ENCODE measurements at places on chromosomes 6 and 20.

DNA sequence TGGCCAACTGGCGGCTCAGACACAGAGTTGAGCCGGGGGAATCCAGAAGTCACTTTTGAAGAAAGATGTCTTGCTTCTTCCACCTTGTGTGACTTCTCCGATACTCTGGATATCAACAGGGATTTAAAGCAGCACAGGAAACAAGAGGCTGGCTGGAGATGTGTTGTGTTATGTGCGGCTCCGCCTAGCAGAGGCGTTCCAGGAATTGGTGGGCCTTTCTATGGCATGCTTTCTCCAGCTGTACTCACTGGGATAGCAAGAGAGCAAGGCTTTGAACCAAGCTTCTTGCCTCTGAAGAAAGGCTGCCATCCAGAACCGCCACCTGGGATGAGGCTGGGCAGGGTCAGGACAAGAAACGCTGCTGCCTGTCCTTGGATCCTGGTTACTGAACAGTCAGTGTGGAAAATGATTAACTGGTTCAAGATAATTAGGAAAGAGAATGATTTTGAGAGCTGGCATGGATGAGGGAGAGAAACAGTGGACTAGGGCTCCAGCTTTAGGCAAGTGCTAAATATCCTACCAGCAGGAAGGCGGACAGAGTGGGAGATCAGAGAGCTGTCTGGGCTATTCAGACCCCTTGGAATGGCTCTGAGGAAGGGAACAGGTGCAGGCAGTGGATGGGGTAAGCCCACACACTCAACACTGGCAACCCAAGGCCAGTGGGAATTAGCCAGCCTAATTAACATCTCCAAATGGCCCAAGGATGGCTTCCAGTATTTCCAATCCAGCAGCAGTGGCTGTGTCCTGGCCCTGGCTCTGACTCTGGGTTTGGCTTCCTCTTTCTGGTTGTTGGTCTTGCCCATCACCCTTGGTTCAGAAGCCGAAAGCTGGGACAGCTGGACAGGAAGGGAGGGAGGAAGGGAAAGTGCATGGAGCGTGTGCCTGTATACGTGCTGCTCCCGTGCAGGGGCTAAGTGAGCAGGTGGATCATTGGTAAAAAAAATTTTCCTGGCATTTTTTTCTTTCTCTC is 31.9 kb downstream of the INSM1 start:
- no peak for DNase-seq
- no peak overlapping the region for H3K4me3 ChIP-seq
- no peaks in the 10 kb centered on the region for H3K27me3 ChIP-seq
- H3K4me1 ChIP-seq, result no peaks in the 10 kb centered on the region
- H3K27ac ChIP-seq, result no peak overlapping the region

DNA sequence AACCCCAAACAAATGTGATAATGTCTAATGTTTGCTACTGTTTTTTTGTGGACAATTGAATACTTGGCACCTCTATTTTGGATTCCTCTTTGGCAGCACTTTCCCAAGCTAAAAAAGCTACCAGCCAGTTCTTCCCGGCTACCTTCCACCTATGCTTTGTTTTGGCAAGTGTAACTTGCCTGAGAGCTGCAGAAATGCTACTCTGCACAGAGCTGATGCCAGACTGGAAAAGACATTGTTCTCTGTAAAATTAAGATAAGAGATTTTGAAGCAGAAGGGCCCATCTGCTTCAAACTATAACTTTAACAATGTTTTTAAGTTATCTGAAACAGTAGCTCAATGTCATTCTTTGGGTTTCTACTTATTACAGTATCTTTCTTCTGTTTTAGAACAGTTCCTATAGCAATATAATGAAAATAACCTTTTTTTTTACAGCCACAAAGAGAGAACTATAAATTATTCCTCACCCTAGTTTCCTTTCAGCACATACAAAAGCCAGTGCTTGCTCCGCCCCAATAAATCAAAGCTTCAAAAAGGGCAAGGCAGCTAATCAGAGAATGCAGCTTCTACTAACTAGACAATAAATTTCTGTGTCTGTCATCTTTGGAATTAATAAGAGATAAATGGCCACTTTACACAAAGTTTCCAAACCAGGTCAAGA is 183.1 kb downstream of the UBE3D start:
- H3K36me3 ChIP-seq, result no peaks in the 10 kb centered on the region
- no peak overlapping the region for H3K4me3 ChIP-seq
- no peaks in the 10 kb centered on the region for H3K27me3 ChIP-seq
- no peak overlapping the region for H3K27ac ChIP-seq
- H3K4me1 ChIP-seq, result no peaks in the 10 kb centered on the region

DNA sequence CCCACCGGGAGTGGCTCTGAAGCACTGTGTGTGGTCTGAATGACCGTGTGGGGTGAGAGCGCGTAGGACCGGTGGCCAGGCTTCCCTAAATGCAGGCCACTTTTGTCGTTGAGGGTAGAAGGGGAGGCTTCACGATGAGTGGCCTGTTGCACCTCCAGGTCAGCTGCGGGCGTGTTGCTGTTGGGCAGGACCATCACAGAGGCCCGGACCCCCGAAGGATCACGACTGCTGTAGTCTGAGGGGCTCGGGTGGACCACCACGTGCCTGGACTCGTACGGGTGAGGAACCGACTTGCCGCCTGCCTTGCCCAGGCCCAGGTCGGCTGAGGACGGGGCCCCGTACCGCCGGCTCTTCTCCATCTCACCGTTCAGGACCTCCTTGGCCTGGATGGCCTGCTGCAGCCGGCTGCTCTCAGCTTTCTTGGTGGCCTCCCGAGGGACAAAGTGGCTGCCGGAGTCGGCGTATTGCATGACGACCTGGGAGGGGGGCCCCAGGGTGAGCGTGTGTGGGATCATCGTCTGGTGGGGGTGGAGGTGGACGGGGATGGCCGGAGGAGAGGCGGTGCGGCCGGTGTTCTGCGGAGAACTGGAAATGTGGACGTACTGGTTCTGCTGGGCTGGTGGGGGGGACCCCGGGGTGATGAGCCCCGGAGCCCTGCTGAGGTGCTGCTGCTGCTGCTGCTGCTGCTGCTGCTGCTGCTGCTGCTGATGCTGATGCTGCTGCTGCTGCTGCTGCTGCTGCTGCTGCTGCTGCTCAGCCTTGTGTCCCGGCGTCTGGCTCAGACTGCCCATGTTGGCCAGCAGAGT is 88.8 kb downstream of the GMPR start:
- no peak for DNase-seq
- H3K27me3 ChIP-seq, result no peaks in the 10 kb centered on the region
- H3K4me3 ChIP-seq, result no peak overlapping the region
- H3K27ac ChIP-seq, result no peak overlapping the region
- peaks cover 23% of the 10 kb centered on the region for H3K4me1 ChIP-seq

DNA sequence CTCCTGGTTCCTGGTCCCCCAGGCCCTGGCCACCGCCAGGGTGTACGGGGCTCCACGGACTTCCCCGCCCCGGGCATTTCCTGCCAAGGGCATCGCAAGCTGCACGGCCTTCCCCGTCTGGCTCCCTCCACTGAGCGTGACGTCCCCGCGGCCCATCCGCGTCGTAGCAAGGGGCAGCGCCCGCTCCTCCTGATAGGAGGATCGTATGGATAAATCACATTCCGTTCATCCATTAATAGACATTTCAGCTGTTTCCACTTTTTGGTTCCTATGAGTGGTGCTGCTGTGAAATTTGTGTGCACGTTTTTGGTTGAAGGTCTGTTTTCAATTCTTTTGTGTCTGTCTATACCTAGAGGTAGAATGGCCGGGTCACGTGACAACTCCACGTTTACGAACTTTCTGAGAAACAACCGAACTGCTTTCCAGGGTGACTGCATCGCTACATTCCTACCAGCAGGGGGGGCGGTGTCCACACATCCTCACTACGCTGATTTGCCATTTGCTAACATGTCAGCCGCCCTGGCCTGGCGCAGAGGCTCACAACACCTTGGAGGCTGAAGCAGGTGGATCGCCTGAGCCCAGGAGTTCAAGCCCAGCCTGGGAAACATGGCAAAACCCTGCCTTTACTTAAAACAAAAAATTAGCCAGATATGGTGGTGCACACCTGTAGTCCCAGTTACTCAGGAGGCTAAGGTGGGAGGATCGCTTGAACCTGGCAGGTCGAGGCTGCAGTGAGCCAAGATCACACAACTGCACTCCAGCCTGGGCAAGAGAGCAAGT is 37.7 kb downstream of the KCNQ2 start:
- no peak overlapping the region for H3K27ac ChIP-seq
- peak overlapping the region; percentile 49 for H3K4me3 ChIP-seq
- no peaks in the 10 kb centered on the region for H3K27me3 ChIP-seq
- H3K36me3 ChIP-seq, result no peaks in the 10 kb centered on the region
- peak; percentile 75 for DNase-seq

- no peaks in the 10 kb centered on the region for H3K4me1 ChIP-seq
- DNase-seq, result no peak
- H3K4me3 ChIP-seq, result no peak overlapping the region
- H3K27me3 ChIP-seq, result no peaks in the 10 kb centered on the region
Measured at GRCh38 chr6:107266563-107266962, 151.2 kb upstream of the BEND3 start.

GRCh38 chr6:36392621-36393020 is 5.2 kb upstream of the ETV7 start:
- no peak for DNase-seq
- H3K27ac ChIP-seq, result no peak overlapping the region
- H3K4me3 ChIP-seq, result no peak overlapping the region
- H3K27me3 ChIP-seq, result peaks cover 16% of the 10 kb centered on the region
- peaks cover 9% of the 10 kb centered on the region for H3K4me1 ChIP-seq
- no peaks in the 10 kb centered on the region for H3K36me3 ChIP-seq

DNA sequence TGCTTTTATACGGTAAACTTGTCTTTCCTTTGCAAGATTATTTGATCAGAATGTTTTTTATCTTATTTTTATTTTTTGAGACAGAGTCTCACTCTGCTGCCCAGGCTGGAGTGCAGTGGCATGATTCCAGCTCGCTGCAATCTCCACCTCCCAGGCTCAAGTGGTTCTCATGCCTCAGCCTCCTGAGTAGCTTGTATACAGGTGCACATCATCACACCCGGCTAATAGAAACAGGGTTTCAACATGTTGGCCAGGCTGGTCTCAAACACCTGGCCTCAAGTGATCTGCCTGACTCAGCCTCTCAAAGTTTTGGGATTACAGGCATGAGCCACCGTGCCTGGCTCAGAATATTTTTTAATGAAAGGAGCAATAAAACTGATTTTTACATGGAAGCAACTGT is 8.9 kb upstream of the LPIN3 start:
- peaks cover 19% of the 10 kb centered on the region for H3K4me1 ChIP-seq
- no peak overlapping the region for H3K4me3 ChIP-seq
- no peaks in the 10 kb centered on the region for H3K36me3 ChIP-seq
- H3K27me3 ChIP-seq, result peaks cover 5% of the 10 kb centered on the region

- no peak overlapping the region for H3K27ac ChIP-seq
- DNase-seq, result no peak
- H3K36me3 ChIP-seq, result no peaks in the 10 kb centered on the region
- H3K4me3 ChIP-seq, result no peak overlapping the region
- H3K27me3 ChIP-seq, result peaks cover 22% of the 10 kb centered on the region
- H3K4me1 ChIP-seq, result peaks cover 2% of the 10 kb centered on the region
Measured at GRCh38 chr6:114000069-114000468, 29.1 kb upstream of the HDAC2 start.

- DNase-seq, result no peak
- no peak overlapping the region for H3K27ac ChIP-seq
- no peaks in the 10 kb centered on the region for H3K36me3 ChIP-seq
- H3K27me3 ChIP-seq, result peaks cover 4% of the 10 kb centered on the region
- no peaks in the 10 kb centered on the region for H3K4me1 ChIP-seq
Measured at GRCh38 chr6:130421585-130421984, 55.8 kb downstream of the TMEM200A start.

GRCh38 chr6:122651031-122651430 is 40.8 kb downstream of the PKIB start:
- H3K27ac ChIP-seq, result no peak overlapping the region
- no peak for DNase-seq
- no peaks in the 10 kb centered on the region for H3K27me3 ChIP-seq

DNA sequence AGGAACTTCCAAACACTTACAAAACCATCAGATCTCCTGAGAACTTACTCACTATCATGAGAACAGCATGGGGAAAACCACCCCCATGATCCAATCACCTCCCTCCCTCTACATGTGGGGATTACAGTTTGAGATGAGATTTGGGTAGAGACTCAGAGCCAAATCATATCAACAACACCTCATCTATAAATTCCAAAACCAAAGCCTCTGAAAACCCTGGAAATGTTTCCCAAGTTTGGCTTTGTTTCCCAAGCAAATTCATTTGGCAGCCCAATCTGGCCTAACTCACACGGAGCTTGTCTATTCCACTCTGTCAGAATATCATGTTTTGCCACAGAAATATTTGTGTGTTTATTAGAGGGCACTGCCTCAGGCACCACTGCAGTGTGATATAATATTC is 142.6 kb downstream of the COL9A1 start:
- H3K36me3 ChIP-seq, result no peaks in the 10 kb centered on the region
- DNase-seq, result no peak
- no peaks in the 10 kb centered on the region for H3K4me1 ChIP-seq
- no peak overlapping the region for H3K4me3 ChIP-seq
- H3K27ac ChIP-seq, result no peak overlapping the region

- no peaks in the 10 kb centered on the region for H3K36me3 ChIP-seq
- no peak for DNase-seq
- H3K27me3 ChIP-seq, result peaks cover 7% of the 10 kb centered on the region
Measured at GRCh38 chr6:17865243-17865642, 122.2 kb downstream of the KIF13A start.

DNA sequence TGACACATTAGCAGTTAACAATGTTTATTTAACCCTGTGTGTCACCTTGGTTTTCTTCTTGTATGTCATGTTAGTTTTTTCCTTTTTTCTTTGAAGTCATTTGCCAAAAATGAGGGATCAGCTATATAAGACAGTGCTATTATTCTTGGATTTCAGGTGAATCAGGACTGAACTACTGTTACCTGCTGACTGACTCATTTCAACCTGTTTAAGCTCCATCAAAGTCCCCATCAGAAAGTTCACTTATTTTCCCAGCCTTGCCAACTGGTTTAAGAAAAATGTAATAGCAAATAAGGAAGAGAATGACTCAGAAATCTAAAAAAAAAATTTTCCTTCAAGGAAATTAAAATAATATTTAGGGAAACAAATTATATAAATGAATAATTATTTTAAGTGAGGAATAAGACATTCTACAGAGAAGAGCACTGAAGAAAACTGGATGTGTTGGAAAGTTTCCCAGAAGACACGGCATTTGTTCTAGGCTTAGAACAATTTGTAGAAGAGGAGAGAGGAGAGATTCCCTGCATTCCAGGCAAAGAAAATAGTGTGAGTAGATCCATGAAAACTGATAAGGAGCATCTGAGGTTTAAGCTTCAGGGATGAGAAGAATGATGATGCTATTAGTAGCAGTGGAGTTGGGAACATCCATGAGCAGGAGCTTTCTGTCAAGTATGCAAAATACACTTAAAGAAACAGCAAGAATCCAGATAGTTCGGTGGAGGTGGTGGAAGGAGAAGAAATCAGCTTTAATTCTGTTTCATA is 84.9 kb upstream of the SIM1 start:
- no peak for DNase-seq
- H3K27me3 ChIP-seq, result no peaks in the 10 kb centered on the region
- H3K27ac ChIP-seq, result no peak overlapping the region
- no peaks in the 10 kb centered on the region for H3K36me3 ChIP-seq
- peaks cover 5% of the 10 kb centered on the region for H3K4me1 ChIP-seq

- peak; percentile 74 for DNase-seq
- peak overlapping the region; percentile 99 for H3K27ac ChIP-seq
- H3K27me3 ChIP-seq, result peaks cover 50% of the 10 kb centered on the region
- H3K4me3 ChIP-seq, result peak overlapping the region; percentile 90
Measured at GRCh38 chr6:28981431-28981832, 23.7 kb downstream of the ZNF311 start.

All from natural killer cell treated with Interleukin-12 subunit alpha and Interleukin-12 subunit beta and Interleukin-15 and Interleukin-18, amount 100 ng/mL, for 72 hours (primary cell).